ENCODE measurements at places on chromosomes 7 and 10. TPM values are rescaled to one million over a fixed set of nuclear protein-coding genes. Genes with fewer than 3 reads are reported as not detected.

The CLDN4 gene
- 234 TPM for total RNA-seq

The INMT gene
- 0.32 TPM for total RNA-seq

The COL28A1 gene
- 0.12 TPM for total RNA-seq

GRCh38 chr7:46993396-46993795 is 588.5 kb downstream of the TNS3 start:
- DNase-seq = no peak

The STYXL1 gene
- 32.5 TPM for total RNA-seq

The CDH23 gene
- total RNA-seq = not detected

Data from HCT116 (cell line).